Astrocyte (in vitro differentiated cells and primary cell): ENCODE measurements at places on chromosomes 11 and 22. TPM values are rescaled to one million over a fixed set of nuclear protein-coding genes. Genes with fewer than 3 reads are reported as not detected.

GRCh38 chr11:73359341-73359740 lies 16.9 kb upstream of the RELT start:
- H3K27ac ChIP-seq: no peak overlapping the region
- no peak overlapping the region for H3K4me3 ChIP-seq
- H3K4me1 ChIP-seq: no peaks in the 10 kb centered on the region
- H3K27me3 ChIP-seq: no peaks in the 10 kb centered on the region

DNA sequence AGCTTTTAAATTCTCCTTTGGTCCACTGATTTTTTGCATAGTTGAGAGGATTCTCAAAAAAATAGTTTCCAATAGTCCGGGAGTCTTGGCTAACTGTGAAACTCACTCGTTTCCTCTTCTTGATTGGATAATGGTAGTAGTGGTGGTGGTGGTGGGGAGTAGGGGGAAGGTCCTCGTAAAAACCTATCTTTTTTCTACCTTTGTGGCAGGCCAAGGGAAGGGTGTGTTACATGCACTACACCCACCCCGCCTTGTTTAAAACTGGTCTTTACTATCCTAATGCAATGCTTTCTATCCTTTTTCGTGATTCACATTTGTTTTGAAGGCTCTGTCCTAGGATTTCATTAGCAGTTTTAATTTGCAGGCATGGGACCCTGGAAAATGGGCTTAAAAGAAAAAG lies 4.8 kb downstream of the TEAD1 start:
- H3K4me1 ChIP-seq: peaks cover 39% of the 10 kb centered on the region
- peak overlapping the region; percentile 9 for H3K27ac ChIP-seq
- peak overlapping the region; percentile 85 for H3K4me3 ChIP-seq
- peaks cover 2% of the 10 kb centered on the region for H3K36me3 ChIP-seq
- no peaks in the 10 kb centered on the region for H3K27me3 ChIP-seq

GRCh38 chr11:73659961-73660360 lies 13.6 kb downstream of the PLEKHB1 start:
- H3K36me3 ChIP-seq: no peaks in the 10 kb centered on the region
- H3K4me3 ChIP-seq: no peak overlapping the region
- no peak for DNase-seq
- H3K27ac ChIP-seq: no peak overlapping the region
- peaks cover 9% of the 10 kb centered on the region for H3K4me1 ChIP-seq
- no peaks in the 10 kb centered on the region for H3K27me3 ChIP-seq

DNA sequence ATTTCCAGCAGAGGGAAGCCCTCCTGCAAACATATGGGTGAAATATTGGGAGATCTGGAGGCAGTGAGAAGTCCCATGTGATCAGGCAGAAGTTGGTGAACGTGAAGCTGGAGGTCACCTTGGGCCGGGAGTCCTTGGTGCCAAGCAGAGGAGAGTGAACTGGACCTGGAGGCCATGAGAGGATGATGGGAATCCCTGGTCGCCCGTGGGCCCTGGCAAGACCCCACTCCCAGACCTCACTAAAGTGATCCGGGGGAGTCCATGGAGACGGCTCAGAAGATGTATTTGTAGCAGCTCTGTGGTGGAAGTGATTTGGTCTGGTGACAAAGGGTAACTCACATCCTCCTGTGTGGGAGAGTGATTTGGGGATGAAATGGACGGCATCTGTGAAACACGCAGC lies 71.0 kb downstream of the ARHGAP8 start:
- H3K36me3 ChIP-seq: no peaks in the 10 kb centered on the region
- DNase-seq: no peak
- H3K4me1 ChIP-seq: no peaks in the 10 kb centered on the region

DNA sequence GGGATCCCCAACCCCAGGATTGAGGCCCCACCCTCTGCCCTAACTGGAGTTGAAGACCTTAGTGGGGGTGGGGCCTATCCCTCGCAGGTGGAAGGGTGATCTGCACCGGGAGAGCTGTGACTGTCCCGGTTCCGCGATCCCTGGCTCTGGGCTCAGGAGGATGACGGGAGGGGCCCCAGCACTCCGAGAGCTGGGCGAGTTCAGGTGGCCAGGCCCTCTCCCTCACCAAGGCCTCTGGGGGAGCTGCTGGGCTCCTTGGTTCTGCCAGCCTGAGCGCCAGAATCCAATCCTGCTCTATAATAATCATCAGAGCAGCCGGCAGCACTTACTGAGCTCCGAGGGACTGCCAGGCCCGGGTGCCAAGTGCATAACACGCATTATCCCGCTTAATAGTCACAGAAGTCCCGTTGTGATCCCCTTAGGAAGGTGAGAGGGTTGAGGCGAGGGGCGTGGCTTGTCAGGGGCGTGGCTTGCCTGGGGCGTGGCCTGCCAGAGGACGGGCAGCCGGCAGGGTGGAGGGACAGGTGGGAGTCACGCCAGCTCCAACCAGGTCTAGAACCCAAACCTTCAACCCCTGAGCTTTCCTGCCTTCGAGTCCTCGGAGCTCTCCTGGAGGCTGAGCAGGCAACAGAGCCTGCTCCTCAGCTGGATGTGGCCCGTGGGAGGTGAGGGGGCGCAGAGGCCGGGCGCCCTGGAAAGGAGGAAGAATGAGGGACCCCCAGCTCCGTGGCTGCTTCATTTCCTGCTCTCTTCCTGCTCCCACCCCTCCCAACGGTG lies 7.3 kb upstream of the SYT7 start:
- H3K27ac ChIP-seq: no peak overlapping the region
- peaks cover 33% of the 10 kb centered on the region for H3K27me3 ChIP-seq
- DNase-seq: no peak
- no peaks in the 10 kb centered on the region for H3K36me3 ChIP-seq

- no peaks in the 10 kb centered on the region for H3K36me3 ChIP-seq
- no peak for DNase-seq
- no peak overlapping the region for H3K4me3 ChIP-seq
- H3K27me3 ChIP-seq: no peaks in the 10 kb centered on the region
- H3K27ac ChIP-seq: no peak overlapping the region
These were observed 64.4 kb downstream of the PRDM11 start for GRCh38 chr11:45210846-45211245.

DNA sequence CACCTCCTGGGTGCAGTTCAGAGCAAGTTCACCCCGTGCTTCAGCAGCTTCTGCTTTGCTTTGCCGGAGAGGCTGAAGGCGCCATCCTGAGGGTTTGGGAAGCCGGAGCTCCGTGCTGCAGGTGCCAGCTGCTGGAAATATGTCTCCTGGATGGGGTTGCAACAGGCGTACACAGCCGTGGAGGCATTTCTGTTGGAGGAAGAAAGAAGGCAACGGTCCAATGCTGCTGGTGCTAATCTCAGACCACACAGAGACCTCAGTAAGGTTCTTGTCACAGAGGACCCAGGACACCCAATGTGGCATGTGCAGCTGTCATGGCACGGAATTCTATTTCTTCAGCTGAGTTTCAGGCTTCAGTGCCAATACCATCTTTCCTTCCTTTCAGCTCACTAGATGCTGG lies 24.2 kb downstream of the ASPHD2 start:
- no peak overlapping the region for H3K27ac ChIP-seq
- H3K4me1 ChIP-seq: no peaks in the 10 kb centered on the region
- DNase-seq: no peak
- no peak overlapping the region for H3K4me3 ChIP-seq
- peaks cover 7% of the 10 kb centered on the region for H3K36me3 ChIP-seq
- no peaks in the 10 kb centered on the region for H3K27me3 ChIP-seq

The NUP160 gene
- total RNA-seq: 22.9 and 23.8 TPM in 2 replicates

The PARVG gene
- total RNA-seq: 0.23 TPM in 1 of 2 replicates, not detected in the other

The GAB4 gene
- not detected in 2 replicates for total RNA-seq
